Large intestine (tissue), 12 donors: ENCODE measurements at places on chromosomes 2 and 18. TPM values are rescaled to one million over a fixed set of nuclear protein-coding genes. Genes with fewer than 3 reads are reported as not detected.

CTAGE1 gene
- polyA plus RNA-seq, result 0.10 TPM

DNA sequence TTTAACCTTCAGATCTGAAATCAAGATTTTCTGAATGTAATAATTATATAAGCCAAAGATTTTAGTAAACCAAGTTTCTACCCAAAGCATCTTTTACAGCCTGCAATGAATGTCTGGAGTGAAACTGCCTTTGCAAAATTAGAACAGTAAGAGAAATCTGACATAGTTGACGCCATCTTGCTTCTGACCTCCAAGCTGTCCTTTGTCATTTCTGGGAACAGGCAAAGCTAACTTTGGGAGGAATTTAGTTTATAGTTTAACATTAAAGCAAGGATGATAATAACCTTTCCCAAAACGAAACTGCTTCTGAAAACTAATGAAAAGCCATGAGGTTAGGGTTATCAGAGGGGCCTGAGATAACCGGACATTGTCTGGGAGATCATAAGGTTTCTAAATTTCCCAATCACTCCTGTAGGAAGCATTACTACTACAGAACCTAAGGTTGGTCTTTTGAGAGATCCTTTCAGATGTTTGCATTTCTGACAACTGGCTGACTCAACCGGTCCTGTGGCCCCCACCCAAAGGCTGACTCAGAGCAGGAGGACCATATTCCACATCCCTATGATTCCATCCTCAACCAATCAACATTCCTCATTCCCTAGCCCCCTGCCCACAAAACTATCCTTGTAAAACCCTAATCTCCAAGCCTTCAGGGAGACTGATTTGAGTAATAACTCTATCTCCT, 124.5 kb downstream of the TMEM131 start:
- DNase-seq, result no peak

DNA sequence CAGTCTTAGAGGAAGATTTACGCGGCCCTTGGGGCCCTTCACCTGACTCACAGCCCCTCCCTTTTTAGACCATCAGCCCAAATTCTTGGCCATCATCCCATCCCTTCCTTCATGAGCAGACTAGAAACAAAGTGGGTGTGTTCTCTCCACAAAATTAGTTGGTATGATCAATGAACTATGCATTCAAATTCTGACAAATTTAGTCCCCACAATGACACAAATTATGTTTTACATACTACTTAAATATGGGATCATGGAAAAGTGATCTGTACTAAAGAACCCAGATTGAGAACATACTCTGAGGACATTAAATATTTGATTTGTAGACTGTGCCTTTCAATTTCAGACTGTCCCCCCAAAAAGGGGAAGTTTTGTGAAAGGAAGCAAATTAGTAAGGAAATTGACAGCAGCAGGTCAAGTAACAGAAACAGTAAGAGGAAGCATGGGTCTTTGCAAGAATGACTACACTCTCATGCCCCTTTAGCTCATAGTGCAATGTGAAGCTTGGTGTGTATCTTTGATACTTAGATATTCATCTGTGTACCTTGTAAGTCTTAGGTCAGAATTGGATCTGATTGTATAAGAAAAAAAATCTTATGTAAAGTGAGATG, 2.2 kb upstream of the MAPRE2 start:
- no peak for DNase-seq

RAB17 gene
- polyA plus RNA-seq, result 164 TPM

DNA sequence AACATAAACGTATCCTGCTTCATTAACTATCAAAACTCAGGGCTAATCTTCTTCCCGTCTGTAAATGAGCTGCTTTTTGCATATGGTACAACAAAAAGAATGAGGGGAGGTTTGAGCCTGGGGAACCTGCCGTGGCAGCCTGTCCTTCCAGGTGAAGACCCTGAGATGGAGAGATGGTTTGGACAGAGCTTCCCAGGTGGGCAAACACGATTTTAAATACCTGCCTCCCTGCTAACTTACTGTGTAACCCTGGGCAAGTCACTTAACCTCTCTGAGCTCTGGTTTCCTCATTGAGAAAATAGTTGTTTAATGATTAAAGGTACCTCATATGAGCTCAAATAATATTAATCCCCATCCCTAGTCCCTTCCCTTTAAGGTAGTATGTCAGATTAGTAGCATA, 9.0 kb downstream of the EMX1 start:
- no peak for DNase-seq

- DNase-seq, result no peak
Observed at GRCh38 chr2:65075176-65075575, 19.0 kb downstream of the CEP68 start.

GALNT3 gene
- 68.2 TPM for polyA plus RNA-seq
